Hematopoietic multipotent progenitor cell treated with erythropoietin and hydrocortisone succinate and interleukin-3 and kit ligand, for 6 days (in vitro differentiated cells): ENCODE measurements at places on chromosomes 16 and 17.

GRCh38 chr16:3580251-3580651 is 3.0 kb upstream of the NLRC3 start:
- peak; percentile 50 for DNase-seq

DNA sequence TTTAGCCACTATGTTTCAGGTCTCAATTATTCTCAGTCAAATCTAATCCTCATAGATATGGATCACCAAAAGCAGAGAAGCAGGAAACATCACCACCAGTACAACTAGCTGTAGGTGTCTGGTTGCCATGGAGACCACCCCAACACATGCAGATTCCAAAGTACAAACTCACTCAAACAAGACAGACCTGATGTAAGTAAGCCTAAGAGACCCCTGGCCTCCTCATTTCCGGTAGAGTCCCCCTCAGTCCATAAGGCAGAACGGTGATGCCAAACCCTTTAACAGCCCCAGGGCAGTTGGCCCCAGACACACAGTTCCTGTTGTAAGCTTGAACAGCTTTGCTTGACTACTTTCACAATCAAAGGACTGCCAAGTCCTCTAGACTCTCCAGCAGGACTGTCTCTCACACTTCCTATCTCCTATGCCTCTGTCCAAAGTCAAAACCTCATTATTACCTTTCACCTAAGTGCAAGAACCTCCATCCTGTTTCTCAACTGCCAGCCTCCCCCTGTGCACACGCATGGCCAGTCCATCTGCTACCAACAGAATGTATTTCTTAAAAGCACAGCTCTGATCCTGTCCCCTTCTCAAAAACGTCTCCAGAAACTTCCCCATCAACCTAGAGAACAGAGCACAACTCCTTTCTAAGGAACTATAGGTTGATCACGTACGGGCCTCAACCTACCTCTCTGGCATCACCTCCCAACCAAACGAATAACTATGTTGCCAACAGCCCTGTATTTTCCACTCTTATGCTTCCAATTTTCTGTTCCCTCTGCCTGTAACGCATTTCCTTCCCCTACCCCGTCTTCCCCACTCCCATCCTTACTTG is 23.9 kb downstream of the SLC39A11 start:
- peak; percentile 34 for DNase-seq

DNA sequence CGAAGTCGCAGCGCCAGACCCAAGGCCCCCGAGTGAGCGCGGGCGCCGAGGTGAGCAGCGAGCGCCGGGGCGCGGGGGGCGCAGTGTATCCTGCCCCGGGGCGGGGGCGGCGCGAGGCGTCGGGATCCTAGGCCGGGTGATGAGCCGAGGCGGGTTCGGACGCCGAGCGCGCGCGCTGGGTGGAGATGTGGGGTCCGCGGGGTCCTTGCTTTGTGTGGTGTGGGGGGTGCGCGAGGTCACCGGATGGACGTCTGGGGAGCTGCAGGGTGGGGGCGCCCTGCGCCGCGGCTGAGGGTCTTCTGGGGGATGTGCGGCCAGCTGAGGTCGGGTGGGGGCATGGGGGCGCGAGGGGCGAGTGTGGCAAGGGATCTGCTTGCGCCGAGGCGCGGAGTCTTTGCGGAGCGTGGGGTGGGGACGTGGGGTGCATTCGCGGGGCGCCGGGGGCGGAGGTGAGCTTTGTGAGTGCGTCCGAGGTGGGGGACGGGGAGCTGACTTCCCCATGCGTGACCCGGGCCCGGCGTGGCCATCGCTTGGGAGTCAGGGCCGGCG is 560 bp downstream of the RAI1 start:
- DNase-seq: peak; percentile 58

DNA sequence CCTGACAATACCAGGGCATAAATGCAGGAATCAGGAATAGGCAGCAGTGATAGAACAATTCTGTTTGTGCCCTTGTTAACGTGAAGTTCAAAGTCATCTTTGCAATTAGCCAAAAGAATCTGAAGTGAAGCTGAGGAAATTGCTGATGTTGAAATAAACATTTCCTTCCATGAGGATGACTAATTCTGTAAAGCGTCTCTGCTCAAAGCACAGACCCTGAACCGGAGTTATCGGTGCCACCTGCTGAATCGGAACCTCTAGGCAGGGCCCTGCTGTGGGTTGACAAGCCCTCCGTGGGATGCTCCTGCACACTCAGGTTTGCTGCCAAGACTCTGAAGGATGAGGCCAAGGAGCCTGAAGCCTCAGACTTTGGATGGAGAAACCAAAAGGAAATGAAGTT is 37.0 kb upstream of the CDH1 start:
- DNase-seq: no peak

DNA sequence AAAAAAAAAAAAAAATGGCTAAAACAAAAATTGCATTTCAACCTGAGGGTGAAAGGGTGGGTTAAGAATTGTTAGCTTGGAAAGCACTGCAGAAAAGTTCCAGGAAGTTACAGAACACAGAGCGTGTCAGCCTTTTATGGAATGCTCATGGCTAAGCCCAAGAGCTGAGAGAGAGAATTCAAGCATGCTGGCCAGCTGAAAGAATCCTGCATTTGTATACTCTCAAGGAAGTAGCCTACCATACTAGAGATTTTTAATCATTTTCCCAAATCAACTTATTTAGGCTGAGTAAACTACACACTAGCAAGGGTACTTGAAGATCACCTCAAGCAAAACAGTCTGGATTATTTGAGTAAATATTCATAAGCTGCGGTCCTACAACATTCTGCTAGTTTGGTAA is 153.9 kb downstream of the KCNJ2 start:
- DNase-seq: no peak

DNA sequence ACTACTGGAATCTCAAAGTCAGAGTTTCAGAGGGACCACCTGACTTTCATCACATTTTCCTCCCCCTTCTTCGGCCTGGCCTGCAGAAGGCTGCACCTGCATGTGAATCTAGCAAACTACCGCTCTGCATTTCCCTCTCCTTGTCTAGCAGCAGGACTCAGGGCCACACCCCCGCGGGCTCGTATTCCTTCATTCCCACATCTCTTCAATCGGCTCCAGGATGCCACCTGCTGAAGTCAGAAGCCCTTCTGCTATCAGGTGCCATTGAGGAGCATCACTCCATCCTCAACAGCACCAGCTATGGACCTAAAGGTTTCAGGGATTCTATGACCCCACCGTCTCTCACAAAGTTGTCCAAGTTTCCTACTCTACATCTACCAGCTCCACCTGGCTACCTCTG is 169.5 kb downstream of the VPS53 start:
- DNase-seq: no peak

DNA sequence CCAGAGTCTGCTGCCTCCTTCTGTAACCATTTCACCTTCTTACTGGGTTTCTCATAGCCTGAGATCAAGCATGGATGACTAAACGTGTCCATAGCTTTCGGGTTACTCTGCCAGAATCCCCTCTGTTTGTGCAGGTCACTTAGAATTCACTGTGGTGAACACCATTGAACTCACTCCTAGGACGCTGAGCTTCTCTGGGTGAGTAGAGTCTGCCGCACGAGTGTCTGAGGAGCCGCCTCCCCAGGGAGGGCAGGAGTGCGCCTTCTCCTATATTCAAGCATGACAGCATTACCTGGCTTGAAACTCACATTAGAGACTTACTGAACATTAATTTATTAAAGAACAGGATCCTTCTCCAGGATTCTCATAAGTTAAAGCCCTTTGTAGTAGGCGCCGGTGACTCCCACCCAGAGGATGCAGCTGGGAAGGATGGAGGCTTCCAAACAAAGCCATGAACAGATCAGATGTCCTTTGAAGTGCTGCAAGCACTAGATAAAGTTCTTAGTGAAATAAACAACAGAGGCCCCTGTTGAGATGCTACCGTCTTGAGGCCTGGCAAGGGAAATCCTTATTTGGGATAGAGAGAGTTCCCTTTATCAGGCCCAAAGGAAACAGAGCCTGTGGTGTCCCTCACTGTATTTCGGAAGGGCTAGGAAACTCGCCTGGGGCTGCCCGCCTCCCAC is 144.6 kb upstream of the PLCG2 start:
- peak; percentile 87 for DNase-seq

DNA sequence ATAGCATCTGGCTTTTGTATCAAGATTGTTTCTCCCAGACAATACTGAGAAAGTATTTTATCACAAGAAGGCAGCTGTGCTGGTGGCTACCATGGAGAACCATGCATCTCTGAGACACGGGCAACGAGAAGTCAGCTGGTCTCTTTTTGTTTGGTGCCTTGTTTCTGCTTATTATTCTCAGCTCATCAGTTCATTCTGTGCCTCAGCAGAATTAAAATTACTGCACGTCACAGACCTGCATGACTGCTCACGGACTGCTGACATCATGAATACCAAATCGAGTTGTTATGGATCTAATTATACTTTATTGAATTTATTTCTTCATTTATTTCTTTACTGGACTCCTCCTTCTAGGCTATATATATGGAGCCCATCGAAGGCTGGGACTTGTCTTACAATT is 19.0 kb upstream of the PMP22 start:
- DNase-seq: no peak
